ENCODE measurements at places on chromosomes 3 and 15.

DNA sequence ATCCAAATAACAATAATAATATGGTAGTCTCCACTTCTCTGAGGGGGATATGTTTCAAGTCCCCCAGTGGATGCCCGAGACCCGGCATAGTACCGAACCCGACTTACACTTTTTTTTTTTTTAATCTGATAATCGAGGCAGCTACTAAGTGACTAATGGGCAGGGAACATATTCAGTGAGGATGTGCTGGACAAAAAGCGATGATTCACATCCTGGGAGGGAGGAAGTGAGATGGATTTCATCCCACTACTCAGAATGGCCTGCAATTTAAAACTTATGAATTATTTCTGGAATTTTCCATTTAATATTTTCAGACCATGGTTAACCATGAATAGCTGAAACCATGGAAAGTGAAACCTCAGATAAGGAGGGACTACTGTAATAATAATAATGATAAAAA, 49.5 kb upstream of the SELENOK start:
- no peak for DNase-seq

- no peak for DNase-seq
Observed at GRCh38 chr3:42101481-42101880, 10.3 kb downstream of the TRAK1 start.

- no peak for DNase-seq
Observed at GRCh38 chr3:48423883-48424695, 5.8 kb downstream of the PLXNB1 start.

GRCh38 chr3:129224984-129225393, 24.4 kb upstream of the COPG1 start:
- no peak for DNase-seq

DNA sequence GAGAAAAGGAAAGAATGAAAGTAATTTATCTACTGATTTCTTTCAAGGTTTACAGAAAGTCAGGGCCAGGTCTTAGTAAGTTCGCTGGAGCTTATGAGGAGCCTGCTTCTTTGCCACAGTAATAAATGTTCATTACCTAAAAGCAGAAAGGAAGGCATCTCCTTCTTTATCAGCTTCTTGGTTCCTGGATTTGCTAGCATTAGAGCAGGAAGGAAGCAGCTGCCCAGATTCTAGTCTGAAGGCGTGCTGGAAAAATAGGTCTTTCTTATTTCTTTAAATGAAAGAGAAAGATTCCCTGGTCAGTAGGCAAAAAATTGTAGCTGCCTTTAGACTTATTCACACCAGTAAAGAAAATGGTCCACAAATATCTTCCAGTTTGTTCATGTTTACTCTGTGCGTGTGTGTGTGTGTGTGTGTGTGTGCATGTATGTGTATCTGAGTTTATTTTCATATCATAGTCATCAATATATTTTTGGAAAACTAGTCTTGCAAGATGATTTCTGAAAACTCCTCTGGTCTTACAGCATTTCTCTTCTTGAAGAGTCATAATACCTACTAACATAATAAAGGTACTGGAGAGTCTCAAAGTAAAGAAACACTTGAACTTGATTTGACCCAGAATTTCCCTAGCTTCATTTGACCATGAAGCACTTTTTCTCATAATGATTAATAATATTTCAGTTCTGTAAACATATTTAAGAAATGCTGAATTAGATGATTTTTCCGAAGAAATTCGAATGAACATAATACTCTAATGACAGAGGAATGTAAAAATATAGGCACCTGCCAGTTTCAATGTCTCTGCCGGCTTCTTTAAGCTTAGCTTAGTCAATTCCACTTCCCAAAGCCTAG, 255.3 kb upstream of the ZPLD1 start:
- DNase-seq: no peak

DNA sequence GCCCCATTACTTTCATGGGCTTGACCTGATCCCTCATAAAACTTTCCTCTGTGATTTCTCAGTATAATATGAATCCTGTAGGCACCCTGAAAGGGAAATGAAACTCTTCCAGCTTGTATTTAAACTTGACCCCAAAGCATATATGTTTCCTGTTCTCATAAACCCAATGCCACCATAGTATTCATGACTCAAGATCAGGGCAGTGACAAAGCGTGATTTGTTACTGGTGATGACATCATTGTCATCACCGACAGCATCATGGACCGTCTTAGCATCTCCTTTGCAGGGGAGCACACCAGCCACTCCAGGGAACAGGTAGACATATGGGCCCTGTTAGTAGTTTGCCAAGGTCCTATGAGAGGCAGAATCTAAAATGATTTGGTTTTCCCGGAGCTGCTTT, 741.2 kb downstream of the NR2F2 start:
- DNase-seq: no peak

DNA sequence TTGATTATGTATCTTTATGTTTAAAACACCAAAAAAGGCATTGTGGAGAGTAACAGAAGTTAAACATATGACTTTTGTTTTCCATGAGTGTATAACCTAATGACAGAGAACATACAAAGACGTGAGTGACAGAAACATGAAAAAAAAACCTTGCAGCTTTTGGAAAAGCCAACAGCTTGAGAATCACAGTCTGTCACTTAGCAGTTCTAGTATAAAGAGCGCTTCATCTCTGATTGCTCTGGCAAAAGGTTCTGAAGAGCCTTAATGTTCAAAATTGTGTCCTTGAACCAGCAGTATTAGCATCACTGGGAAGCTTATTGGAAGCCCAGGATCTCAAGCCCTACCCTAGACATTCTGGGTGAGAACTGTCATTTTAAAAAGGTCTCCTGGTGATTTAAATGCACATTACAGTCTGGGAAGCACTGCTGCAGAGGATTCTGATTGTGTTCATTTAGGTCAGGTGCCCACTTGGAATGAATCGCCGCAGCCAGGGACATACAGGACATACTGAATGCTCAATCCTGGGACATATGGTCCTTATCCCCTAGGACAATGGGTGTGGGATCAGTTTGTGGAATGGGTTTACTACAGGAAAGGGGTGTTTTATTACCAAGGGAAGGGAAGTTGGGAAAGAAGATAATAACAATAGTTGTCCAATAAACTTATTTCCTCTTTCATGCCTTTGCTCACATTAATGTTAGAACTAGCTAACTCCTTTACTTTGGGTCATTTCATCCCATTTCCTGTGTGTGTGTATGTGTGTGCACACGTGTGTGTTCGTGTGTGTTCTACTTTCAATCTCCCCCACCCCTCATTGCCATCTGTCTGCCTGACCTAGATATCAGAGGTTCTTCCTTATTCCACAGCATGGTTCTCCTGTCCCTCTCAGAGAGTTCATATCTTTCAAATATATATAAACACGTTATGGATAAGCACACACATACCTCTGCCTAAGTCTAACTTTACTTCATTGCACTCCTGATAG, 55.0 kb downstream of the LRRC49 start:
- no peak for DNase-seq

GRCh38 chr15:67504796-67505195, 16.1 kb upstream of the C15orf61 start:
- DNase-seq: no peak

GRCh38 chr15:74182131-74182530, 8.6 kb downstream of the ISLR start:
- no peak for DNase-seq

DNA sequence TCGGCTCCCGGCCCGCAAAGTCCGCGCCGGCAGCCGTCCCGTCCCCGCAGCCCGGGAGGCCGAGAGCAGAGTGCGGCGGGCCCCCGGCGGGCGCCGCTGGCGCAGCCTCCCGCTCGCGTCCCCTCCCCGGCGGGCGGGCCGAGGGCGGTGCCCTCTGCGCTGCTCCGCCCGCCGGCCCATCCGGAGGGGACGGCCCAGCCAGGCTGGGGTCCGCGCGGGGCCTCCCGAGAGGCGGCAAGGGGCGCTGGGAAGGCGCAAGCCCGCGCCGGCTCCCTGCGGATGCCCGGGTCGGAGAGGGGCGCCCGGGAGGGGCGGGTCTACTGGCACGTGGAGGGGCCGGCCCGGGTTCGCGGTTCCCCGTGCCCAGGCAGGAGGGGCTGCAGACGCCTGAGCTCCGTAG, at the start of the genes CLCN2 and POLR2H:
Gene CLCN2, minus strand, starts transcription at position 74 of the 400 bp plus-strand sequence. CDS start 126 bp downstream, outside the sequence.
Gene POLR2H, plus strand, starts transcription at position 179 of the 400 bp plus-strand sequence. CDS start 1,783 bp downstream, outside the sequence.
- DNase-seq: peak; percentile 22

DNA sequence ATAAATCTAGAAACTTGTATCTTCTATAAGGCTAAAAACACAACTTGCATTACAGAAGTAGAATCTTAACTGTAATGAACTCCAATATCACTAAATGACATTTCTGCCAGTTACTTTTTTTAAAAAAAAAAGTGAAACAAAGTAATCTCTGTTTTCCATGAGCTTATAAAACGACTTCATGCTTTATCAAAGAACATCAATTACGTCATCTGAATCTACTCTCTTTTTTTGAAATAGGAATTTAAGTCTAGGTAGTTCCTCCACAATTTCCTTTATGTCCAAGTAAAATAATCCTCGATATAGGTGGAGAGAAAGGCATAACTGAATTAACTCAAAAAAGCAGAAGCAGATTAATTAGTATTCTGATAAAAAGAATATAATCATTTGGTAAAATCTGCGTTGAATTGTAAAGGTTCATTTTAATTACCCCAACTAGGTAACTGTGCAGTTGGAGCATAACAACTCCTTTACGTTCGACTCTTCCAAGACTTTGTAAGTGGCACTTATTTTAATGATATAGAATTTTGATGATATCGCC, 1.4 kb downstream of the UACA start:
- no peak for DNase-seq
